ENCODE measurements at places on chromosomes 12 and 14.

- DNase-seq: no peak
Measured at GRCh38 chr12:24226745-24227350, 277.4 kb upstream of the SOX5 start.

DNA sequence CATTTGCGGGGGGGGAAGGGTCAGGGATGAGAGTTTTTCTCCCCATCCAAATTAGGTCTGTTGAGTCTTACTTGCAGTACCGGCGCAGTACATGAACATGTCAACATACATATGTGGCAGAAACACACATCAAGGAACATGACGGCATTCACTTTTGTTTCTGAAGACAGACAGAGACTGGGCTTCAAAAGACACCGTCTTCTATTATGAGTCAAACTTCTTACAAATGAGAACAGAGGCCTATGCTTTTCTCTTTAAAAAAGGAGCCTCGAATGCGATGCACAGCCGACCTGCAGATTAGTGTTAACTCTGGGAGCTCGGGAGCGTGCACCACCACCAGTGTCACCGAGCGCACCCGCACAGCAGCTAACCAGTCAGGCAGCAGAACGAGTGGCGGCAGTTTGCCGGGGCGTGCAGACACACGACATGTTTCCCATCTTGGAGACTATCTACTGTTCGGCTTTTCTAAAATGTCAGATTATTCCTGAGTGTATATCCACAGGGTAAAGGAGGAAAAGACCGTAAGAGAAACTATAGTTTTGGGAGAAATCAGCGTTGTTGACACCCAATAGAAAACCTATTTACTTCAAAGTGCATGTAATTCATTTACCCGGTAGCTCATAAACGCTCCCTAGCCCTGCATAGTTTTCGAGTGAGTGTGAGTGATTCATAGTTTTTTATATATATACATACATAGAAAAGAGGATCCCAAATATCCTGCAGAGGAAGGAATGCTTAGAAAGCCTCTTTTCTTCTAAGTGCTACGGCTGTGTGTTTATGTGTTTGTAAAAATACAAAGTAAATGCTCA is 33.0 kb downstream of the UBR7 start:
- no peak for DNase-seq

DNA sequence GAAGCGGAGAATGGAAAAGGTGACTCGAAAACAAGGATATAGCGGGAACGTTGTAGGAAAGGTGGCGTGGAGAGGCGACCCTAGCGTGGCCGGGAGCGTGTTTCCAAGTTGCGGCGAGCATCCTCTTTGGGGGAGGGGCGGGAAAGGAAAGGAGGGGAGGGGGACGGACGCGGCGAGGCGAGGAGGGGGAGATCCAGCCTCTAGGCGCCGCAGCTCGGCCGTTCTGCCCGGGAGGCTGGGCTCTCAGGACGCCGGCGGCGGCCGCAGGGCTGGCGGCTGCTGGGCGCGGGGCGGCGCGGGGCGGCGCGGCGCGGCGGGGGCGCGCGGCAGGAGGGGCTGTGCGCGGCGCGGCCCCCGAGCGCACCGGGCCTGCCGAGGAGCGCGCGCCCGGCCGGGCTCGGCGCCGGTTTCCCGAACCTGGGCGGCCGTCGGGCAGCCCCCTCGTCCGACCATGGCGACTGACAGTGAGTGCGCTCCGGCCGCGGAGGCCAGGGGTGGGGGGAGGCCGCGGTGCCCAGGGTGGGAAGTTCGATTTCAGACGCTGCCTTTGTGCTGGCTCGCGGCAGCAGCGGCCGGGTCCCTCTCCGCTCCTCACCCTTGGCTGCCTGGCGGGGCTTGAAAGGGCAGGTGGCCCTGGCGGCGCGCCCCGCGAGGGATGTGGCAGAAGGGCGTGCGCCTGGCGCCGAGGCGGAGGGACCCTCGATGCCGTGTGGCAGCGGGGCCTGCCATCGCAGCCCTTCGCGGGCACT is 50.3 kb downstream of the SNAPC1 start:
- DNase-seq: no peak

DNA sequence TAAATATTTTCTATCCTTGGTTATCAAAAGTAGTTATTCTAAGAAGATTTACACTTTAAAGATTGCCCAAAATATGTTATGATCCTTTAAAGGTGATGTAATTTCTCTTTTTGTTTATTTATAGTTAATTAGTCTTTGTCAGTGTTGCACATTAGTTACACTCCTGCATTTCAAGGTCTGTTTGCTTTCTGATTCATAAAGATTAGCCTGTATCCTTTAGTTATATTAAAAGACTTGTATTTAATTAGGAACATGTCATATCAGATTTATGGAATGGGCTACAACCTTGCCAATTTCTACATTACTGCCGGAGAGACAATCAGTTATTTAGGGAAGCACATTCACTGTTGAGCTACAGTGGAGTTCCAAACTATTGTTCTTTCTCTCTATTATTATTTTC is 3.5 kb downstream of the EPYC start:
- no peak for DNase-seq

- no peak for DNase-seq
Measured at GRCh38 chr12:130685250-130685787, 30.8 kb downstream of the RIMBP2 start.

- peak; percentile 6 for DNase-seq
Measured at GRCh38 chr14:75660238-75660629, 442 bp downstream of the ERG28 start.

- no peak for DNase-seq
Measured at GRCh38 chr14:87756661-87757060, 236.3 kb downstream of the GALC start.

- DNase-seq: no peak
Measured at GRCh38 chr12:102474438-102475064, 5.8 kb downstream of the IGF1 start.

GRCh38 chr14:56490379-56490778 is 89.2 kb upstream of the TMEM260 start:
- DNase-seq: peak; percentile 13

GRCh38 chr14:52790011-52790755 is 1.2 kb downstream of the GNPNAT1 start:
- DNase-seq: no peak

GRCh38 chr14:59186306-59186705 is 2.2 kb upstream of the DAAM1 start:
- no peak for DNase-seq

DNA sequence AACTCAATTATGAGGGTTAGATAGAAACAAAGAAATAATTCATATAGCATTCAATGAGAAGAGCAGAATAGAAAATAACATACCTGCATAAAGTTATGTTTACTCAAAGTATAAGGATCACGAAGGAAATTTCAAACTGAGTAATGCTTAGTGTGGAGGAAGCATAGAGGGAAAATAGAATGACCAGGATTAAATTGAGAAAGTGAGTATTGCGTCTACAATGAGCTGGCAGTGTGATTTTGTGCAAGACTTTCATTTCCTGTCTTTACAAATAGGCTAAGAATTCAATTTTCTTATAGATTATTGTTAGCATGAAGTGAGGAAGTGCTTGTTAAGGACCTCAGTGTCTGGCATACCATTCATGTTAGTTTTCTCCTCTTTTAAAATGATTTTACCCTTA is 12.0 kb downstream of the ADGRD1 start:
- no peak for DNase-seq

GRCh38 chr14:38948576-38948975 is 154.5 kb downstream of the SEC23A start:
- no peak for DNase-seq

- DNase-seq: no peak
Measured at GRCh38 chr14:87214558-87214957, 778.4 kb downstream of the GALC start.

DNA sequence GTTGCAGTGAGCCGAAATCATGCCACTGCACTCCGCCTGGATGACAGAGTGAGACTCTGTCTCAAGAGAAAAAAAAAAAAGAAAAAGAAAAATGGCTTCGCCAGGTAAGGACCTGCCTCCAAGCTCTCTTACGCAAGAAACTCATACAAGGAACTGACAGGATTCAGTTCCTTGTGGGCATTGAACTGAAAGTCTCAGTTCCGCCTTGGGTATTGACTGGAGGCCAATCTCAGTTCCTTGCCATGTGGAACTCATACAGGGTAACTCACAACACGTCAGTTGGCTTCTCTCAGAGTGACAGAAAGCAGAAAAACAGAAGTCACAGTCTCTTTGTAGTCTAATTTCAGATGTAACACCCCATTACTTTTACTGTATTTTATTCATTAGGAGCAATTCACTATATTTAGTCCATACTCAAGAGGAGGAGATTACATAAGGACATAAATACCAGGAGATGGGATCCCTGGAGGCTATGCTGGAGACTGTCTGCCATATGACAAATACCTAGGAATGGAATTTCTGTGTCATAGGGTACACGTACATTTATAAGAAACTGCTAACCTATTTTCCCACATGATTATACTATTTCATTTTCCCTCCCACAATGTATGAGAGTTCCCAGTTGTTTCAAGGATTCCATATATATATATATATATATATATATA is 11.4 kb upstream of the NOPCHAP1 start:
- no peak for DNase-seq

GRCh38 chr14:39628087-39628486 is 195.9 kb upstream of the FBXO33 start:
- no peak for DNase-seq

DNA sequence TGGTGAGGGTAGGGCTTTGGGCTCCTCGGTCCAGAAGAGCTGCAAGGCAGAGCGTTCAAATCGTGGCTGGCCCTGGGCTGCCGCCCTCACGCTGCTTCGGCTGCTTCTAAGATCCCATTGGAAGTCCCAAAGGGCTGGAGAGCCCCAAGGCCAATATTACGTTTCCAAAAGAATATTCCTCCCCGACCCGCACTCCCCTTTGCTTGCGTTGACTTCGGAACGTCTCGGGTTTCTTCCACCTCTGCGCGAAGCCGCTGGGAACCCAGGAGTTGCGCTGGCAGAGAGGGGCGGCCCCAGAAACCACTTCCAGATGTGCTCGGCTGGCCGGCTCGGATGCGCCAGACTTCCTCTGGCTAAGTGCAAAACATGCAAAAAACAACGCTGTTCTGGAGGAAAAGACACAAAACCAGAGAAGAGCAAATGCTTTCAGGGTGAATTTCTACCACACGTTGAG is at the start of gene GLT8D2:
TSS of gene GLT8D2 (minus strand) at position 285 of the 454 bp plus-strand sequence. CDS start 30,539 bp downstream, outside the sequence.
- DNase-seq: no peak

GRCh38 chr14:97315790-97316189 is 518.6 kb downstream of the VRK1 start:
- DNase-seq: no peak

DNA sequence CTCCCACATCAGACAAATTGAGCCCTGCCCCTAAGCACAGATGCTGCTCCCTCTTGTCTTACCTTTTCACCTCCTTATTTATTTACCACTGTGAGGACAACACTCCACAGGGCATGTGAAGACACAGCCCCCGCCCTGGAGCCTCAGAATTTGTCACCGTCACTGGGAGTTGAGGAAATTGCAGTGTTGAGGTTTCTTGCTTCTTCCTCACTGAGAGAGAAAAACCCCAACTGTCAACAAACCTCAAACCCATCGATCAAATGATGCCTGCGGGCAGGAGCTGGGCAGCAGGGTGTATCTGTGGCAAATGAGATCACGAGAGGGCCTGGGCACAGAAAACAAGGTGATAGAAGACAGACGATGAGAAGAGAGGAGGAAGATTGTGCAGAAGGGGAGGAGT is 30.5 kb upstream of the PLEKHG3 start:
- DNase-seq: peak; percentile 83

GRCh38 chr14:56195704-56196103 is 77.5 kb downstream of the PELI2 start:
- DNase-seq: no peak

GRCh38 chr14:81868172-81868571 is 334.5 kb upstream of the SEL1L start:
- no peak for DNase-seq

All from KG1 (cell line).